Fibroblast of skin of back (primary cell): ENCODE measurements at places on chromosomes 2 and 18.
A peak's percentile ranks its signal among the peaks of the same experiment; 100 is the strongest.

DNA sequence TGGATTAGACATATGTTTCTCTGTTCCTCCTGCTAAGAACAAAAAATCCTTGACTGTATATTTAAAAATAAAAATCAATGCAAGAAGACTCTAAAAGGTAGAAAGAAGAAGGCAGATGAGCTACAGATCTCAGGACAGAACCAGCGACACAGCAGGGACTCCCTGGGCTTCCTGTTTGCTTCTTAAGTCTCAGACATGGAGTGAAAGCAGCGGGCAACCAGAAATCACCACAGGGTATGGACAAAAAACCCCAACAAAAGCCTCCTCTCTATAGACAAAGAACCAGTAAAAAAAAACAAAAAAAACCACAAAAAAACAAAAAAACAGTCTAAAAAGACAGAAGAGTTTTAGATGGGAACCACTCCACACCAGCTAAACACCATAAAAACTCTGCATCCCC lies 971.0 kb upstream of the GYPC start:
- DNase-seq = no peak

DNA sequence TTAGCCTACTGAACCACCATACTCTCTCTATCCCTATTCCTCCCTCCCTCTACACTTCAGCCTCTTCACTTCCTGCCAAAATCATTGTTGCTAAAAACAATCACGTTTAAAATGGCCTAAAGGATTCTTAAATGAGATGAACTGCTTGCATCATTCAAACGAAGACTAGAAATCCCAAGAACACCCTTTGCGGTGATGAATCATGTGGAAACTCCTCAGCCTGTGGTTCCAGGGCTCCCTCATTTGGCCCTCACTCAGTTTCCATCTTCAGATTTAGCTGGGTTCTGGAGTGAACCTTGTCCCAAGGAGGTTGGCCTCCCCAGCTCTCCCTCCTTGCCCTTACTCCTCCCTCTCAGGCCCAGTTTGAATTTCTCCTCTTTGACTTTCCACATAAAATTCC lies 125.6 kb upstream of the CDC42EP3 start:
- DNase-seq = peak; percentile 80

- no peak for DNase-seq
Observed at GRCh38 chr2:46058140-46058539, 239.1 kb upstream of the EPAS1 start.

DNA sequence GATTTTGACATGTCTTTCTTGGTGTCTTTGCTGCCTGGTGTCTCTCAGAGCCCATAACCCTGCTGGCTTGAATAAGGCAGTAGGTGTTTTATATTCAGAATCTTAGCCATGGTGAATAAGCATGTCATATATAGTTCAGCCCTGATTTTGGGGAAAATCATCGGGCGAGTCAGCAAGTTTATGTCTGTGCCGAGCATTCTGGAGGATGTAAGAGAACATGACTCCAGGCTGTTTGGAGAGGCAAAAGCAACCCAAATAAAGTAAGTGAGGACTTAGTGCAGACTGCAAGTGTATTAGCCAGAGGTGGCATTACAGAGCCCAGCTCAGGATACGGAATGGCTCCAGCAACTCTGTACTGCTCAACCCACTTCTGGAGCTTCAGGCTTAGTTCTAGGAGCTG lies 50.3 kb downstream of the TCF7L1 start:
- DNase-seq = peak; percentile 36

DNA sequence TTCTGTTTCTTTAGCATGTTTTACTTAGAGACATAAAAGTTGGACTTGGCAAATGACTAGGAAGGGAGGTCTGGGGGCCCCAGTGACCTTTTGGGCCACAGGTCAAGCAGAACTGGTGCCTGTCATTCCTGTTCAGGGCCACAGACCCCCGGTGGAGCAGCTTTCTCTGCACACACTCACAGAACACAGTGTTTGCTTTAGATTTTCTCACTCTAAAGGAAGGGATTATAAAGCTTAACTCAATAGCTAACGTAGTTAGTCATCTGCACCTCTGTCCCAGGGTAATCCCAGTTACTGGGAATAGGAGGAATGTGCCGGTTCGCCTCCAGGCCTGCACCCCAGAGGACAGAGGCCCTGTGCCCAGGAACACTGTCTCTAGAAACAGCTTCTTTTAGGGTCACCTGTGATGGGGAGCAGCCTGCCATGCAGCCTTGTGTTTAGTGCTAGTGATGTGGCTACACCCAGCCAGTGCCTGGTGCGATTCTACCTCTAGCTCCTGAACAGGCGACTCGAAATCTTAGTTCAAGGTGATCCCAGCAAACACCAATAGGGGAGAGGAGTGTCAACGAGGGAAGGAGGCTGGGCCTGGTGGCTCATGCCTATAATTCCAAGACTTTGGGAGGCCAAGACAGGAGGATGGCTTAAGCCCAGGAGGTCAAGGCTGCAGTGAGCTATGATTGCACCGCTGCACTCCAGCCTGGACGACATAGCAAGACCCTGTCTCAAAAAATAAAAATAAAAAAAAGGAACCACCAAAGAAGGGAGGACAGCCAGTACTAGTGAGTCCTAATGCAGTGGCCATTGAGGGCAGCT lies 11.6 kb downstream of the SPATA3 start:
- no peak for DNase-seq

- DNase-seq = peak; percentile 89
Observed at GRCh38 chr2:127217470-127218325, 2.4 kb downstream of the CYP27C1 start.
